ENCODE measurements at places on chromosomes 6 and 20. TPM values are rescaled to one million over a fixed set of nuclear protein-coding genes. Genes with fewer than 3 reads are reported as not detected.

OLIG3 gene
- total RNA-seq = not detected

FAM209B gene
- total RNA-seq = not detected

SLC22A3 gene
- 35.7 TPM for total RNA-seq

CLPSL1 gene
- total RNA-seq = not detected

PRSS16 gene
- 4.7 TPM for total RNA-seq

C4B gene
- total RNA-seq = 0.56 TPM

ZBTB9 gene
- 12.1 TPM for total RNA-seq

TBXT gene
- total RNA-seq = not detected

PPP1R3G gene
- 1.6 TPM for total RNA-seq

NHSL1 gene
- total RNA-seq = 2.7 TPM

LTB gene
- 0.33 TPM for total RNA-seq

KCNQ5 gene
- total RNA-seq = 1.7 TPM

AFG1L gene
- 1.4 TPM for total RNA-seq

MICB gene
- total RNA-seq = 7.6 TPM

SUMO4 gene
- not detected for total RNA-seq

MMP24OS gene
- 80.6 TPM for total RNA-seq

GDAP1L1 gene
- not detected for total RNA-seq

GPLD1 gene
- 1.0 TPM for total RNA-seq

C20orf204 gene
- total RNA-seq = 0.37 TPM

PI16 gene
- total RNA-seq = not detected

DNAJC5 gene
- 29.2 TPM for total RNA-seq

NFATC2 gene
- 7.7 TPM for total RNA-seq

SOX4 gene
- total RNA-seq = 16.3 TPM

GATA5 gene
- 0.69 TPM for total RNA-seq

RAET1G gene
- total RNA-seq = 10.8 TPM

FAM83D gene
- 61.6 TPM for total RNA-seq

HLA-DQB2 gene
- total RNA-seq = not detected

OTOR gene
- not detected for total RNA-seq

POPDC3 gene
- total RNA-seq = 30.1 TPM

ZBP1 gene
- 0.07 TPM for total RNA-seq

ELOVL4 gene
- 1.5 TPM for total RNA-seq

ITPR3 gene
- 37.0 TPM for total RNA-seq

PRKN gene
- total RNA-seq = 0.10 TPM

MTO1 gene
- total RNA-seq = 10.9 TPM

SIRPD gene
- not detected for total RNA-seq

TTBK1 gene
- total RNA-seq = 0.03 TPM

SGK2 gene
- 5.6 TPM for total RNA-seq

TPX2 gene
- total RNA-seq = 117 TPM
